ENCODE measurements at places on chromosomes 2 and 18.

GRCh38 chr18:12628706-12629702, 28.9 kb downstream of the SPIRE1 start:
- no peak for DNase-seq

- no peak for DNase-seq
These were observed 14.4 kb upstream of the SNED1 start for GRCh38 chr2:240983996-240984498.

DNA sequence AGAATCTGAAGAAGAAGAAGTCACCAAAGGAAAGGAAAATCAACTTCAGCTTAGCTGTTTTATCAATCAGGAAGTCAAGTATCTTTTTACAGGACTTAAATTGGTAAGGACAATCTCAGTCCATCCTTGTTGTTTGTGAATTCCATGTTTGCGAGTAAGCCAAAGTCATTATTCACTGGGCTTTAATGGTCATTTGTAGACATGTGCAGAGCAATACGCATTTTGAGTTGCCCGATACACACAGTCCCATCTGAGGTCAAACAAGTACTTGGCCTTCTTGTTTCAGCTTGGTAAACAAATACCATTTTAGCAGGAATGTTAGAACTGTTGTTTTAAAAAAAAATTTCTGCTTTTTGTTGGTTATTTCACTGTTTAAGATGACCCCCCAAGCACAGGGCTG, 40.9 kb downstream of the USP14 start:
- DNase-seq: no peak

DNA sequence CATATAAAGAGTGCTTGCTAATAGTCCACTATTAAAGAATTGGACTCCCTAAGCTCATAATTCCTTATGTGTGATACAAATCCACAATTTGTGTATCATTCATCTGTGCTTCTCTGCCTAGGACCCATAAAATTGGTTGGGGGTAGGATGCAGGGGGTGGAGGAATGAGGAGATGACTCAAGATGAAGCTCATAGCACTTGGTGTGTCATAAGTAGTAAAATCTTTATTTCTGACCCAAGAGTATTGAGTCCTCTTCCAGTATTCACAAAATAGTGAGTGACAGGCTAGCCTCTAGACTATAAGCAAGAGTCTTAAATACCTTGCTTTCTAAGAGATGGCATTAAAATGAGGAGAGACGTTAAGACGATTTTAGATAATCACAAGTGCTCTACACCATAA, 390.9 kb upstream of the CDH19 start:
- no peak for DNase-seq

DNA sequence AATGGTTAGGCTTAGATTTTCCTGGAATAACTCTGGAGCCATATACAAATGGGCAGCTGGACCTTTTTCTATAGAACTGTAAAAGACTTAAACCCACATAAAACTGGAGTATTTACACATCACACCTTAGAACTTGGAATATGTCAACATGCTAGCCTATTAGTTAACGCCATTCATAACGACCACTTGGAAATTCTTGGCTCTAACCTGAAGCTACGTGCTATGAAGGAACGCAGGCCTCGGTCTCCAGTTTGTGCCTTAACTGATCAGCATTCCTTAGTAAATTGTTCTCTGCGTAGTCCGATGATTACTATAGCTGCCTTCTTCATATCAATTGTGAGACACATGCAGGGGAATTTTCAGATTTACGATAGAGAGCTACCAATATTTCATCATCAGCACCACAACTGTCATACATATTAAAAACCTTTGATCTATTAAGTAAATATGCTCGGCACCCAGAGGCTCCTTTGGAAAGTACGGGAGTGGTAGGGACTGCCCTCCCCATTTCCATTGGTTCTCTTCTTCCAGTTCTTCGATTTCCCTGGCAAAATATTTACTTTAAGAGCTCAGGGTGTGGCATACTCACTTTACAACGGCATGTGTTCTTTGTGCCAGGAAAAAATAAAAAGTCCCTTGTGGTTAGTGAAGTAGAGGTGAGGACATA, 17.5 kb upstream of the CCL20 start:
- no peak for DNase-seq

GRCh38 chr2:236205867-236206645, 37.9 kb upstream of the GBX2 start:
- no peak for DNase-seq

GRCh38 chr2:197707316-197708213, 2.4 kb downstream of the MARS2 start:
- DNase-seq: peak; percentile 74

DNA sequence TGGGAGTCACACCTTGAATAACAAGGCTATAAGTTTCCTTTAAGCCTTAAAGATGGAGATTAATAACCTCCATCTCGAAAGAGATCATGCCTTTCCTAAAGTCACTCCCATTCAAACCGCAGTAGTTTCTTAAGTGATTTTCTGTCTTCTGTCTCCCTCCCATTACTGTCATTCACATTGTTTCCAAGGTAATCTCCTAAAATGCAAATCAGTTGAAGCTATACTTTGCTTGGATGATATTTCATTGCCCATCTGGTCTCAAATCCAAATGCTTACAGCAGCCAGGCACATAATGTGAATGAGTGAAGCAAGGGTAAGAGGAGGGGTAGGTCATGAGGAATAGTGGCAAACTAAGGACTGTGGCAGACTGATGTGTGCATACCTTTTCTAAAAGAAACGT, 116.4 kb downstream of the CCDC141 start:
- DNase-seq: no peak

- no peak for DNase-seq
These were observed 65.1 kb upstream of the COL3A1 start for GRCh38 chr2:188909036-188909435.

DNA sequence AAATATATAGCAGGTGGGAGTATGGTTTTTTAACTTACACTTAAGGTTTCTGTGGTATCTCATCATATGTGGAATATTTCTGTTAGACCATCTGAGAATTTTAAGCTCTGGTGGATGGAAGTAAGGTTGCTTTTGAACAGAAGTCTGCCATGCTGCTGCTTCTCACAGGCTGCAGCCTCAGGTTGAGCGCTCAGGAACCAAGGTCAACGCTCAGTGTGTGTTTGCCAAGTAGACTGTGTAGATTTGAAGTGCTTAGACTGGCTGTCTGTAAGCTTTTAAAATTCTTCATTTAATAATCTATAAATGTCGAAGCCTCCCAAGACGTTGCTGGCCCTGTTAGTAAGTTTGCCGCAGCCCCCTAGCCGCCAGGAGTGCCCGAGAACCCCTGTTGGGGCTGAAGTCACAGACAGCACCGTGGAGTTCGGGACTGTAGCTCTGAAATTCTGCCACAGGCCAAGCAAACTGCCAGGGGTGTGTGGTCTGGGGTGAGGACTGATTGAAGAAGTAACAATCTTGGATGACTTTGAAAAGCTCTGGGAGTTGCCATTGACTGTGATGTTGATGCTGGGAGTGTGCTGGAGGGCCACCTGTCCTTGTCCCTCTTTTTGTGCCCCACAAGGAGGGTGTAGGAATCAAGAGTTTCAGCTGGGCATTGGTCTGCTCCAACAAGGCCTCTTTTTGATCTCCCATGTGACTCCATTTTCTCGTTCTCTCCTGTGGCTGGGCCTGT, 26.9 kb downstream of the INPP4A start:
- DNase-seq: no peak

GRCh38 chr2:242001853-242002252, 132.3 kb downstream of the RTP5 start:
- DNase-seq: no peak

DNA sequence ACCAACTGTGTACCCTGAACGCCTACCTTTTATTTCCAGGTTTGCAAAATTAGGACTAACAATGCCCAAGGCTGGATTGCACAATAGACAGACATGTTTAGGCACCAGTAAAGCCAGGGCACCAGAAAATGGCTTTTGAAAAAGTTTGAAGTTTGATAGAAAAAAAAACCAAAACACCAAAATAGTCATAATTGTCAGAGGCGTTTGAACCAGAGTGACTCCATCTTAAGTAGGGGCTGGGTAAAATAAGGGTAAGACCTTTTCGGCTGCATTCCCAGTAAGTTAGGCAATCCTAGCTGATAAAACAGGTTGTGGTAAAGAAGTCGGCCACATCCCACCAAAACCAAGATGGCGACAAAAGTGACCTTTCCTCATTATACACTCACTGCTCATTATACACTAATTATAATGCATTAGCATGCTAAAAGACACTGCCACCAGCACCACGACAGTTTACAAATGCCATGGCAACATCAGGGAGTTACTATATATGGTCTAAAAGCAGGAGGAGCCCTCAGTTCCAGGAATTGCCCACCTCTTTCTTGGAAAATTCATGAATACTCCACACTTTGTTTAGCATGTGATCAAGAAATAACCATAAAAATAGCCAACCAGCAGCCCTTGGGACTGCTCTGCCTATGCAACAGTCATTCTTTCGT, 105.1 kb upstream of the MSH2 start:
- no peak for DNase-seq

DNA sequence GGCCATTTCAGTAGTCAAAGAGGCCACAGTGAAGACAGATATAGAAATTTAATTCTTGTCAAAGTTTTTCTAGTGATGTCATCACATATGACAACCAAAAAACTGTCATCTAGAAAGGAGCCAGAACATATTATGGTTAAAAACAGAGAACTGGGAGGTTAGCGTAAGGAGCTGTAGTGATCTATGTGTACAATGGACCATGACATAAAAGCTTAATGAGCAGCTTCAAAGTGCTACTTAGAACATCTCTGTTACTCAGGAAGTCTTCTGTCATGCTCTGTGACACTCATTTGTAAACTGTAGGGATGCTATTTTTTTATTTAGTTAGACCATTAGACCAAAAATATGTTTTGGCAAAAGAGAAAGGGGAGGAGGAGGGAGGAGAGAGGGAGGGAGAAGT, 57.3 kb downstream of the CMPK2 start:
- no peak for DNase-seq

- DNase-seq: peak; percentile 73
These were observed 86.6 kb downstream of the DTNB start for GRCh38 chr2:25586726-25587144.

DNA sequence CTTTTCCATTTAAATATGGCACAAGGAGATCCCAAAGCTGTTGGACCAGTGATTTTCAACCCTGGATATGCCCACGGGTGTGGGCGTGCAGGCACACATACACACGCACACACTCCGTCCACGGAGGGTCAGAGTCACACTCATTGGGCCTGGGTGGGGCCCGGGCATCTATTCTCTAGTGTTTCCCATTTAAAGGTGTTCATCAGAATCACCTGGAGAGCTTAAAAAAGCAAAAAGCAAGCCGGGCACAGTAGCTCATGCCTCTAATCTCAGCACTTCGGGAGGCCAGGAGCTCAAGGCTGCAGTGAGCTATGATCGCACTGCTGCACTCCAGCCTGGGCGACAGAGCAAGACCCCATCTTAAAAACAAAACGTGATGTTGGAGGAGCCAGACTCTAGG, 329.0 kb downstream of the GBX2 start:
- DNase-seq: no peak

- peak; percentile 67 for DNase-seq
These were observed 104.2 kb downstream of the CRIM1 start for GRCh38 chr2:36459725-36460137.

GRCh38 chr2:216903470-216903869, 43.6 kb upstream of the TNP1 start:
- no peak for DNase-seq

- no peak for DNase-seq
These were observed 144.0 kb upstream of the SERPINE2 start for GRCh38 chr2:224183086-224183485.

DNA sequence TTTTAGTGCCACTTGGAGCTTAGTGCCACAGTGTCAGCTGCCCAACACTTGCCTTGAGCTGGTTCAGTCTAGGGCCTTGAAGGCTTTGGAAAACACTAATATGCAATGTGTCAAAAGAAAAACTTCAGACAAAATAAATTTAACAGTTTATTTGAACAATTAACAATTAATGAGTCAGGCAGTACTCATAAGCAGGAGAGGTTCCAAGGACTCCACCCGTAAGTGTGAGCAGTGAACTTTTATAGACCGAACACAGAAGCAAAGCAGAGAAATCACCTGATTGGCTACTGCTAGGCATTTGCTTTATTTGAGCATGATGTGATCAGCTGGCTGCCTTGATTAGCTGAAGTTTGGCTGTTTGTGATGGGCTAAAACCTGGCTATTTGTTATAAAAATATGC, 49.5 kb upstream of the TBC1D8 start:
- DNase-seq: no peak

GRCh38 chr2:150075831-150076230, 411.6 kb downstream of the RND3 start:
- DNase-seq: no peak

DNA sequence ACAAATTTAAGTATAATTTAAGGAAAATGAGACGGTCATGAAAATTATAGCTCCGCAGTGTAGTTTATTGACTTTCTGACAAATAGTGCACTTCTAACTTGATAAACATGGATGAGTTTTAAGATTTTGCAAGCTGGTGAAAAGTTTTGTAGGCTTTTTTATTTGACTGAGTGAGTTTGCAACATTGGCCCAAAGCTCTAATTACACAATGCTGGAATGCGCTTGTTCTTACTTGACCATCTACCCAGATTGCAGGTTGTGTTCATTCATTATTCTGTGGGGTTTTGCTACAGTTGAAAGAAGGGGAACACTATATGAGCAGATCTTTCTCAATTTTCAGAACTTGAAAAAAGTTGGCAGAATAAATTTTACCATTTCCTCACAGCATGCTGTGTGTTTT, 13.5 kb downstream of the SPOPL start:
- no peak for DNase-seq

GRCh38 chr2:112277596-112278220, 2.3 kb downstream of the ZC3H6 start:
- no peak for DNase-seq

Measured in cerebellar cortex (tissue), 1 donor.